ENCODE measurements at places on chromosomes 5 and 9.

GRCh38 chr5:59709346-59709821, 184.1 kb downstream of the PDE4D start:
- no peak for DNase-seq

GRCh38 chr9:137224830-137225694, at the start of gene CYSRT1:
Gene CYSRT1, plus strand, starts transcription at chr9:137225174. Its CDS starts 448 bp downstream, at chr9:137225622.
- no peak for DNase-seq

DNA sequence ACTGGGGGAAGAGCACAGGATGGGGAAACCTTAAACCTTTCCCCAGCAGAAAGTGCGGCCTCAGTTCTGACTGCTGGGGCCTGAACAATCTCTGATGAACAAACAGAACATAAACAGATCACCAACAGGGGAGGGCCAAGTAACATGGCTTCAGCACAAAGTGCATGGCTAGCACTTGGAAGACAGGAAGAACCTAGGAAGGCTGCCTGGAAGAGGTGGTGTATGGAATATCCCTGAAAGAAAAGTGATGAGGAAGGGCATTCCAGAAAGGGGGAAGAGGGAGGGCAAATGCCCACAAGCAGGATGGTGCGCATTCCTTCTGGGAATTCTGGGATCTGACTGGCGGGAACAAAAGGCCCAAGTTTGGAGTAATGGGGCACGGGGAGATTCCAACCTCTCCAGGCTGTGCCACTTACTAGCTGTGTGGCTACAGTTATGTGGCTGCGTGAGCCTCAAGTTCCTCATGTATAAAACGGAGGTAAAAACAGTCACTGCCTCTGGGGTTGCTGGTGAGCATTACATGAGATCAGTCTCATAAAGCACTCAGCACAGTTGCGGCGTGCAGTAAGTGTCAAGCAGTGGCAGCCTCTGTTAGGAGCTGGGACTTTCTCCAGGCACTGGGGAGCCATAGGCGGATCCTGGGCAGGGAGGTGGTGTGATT, 1.6 kb downstream of the PDGFRB start:
- no peak for DNase-seq

DNA sequence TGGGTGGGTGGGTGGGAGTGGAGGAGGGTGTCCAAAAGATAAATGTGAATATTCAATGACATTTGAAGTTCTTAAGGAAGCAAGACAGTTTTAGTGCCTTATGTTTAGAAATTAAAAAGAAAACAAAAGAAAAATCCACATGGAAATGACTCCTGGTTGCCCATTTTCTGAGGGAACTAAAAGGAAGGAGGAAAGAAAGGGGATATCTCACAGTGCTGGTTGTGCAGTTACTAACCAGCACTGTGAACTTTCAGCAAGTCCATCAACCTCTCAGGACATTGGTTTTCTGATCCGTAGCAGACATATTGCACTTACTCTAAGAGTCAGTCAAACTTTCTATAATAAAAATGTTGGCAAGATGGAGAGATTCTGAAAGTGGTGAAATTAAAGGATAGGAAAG, 431.0 kb upstream of the CLINT1 start:
- DNase-seq: no peak

- no peak for DNase-seq
Observed at GRCh38 chr9:87428659-87429058, 69.0 kb upstream of the DAPK1 start.
